ENCODE measurements at places on chromosomes 1 and 21.

- no peak for DNase-seq
These were observed 5.5 kb upstream of the SPAG17 start for GRCh38 chr1:118190561-118190960.

DNA sequence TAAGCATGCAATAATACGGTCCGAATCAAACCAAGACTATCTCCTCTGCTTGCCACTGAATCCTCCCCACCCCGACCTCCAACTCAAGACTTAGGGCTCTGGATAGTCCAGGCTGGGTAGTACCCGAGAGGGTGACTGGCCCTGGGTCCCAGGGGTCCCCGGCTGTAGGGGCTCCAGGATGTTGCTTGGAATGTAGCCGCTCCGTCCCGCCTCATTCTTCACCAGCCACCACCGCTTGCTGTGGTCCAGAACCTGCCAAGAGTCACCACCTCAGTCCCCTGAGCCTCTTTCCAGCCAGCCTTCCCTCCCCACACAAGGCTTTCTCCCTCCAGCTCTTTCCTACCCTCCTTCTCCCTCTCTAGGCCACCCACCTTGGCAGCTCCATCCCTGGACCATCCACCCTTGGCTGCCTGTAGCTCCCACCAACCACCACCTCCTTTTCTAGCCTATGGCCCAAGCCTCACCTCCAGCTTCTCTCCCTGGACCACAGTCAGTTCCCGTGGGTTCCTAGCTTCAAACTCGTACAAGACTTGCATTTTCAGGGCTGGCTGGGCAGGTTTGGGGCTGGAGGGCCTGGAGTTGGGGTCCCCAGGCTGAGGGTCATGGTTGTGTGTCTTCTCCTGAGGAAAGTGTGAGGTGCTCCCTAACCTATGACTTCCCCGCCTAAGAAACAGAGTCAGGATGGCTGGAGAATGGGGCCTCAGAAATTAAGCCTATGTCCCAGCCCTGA, 10.9 kb upstream of the GSTM3 start:
- DNase-seq: no peak

DNA sequence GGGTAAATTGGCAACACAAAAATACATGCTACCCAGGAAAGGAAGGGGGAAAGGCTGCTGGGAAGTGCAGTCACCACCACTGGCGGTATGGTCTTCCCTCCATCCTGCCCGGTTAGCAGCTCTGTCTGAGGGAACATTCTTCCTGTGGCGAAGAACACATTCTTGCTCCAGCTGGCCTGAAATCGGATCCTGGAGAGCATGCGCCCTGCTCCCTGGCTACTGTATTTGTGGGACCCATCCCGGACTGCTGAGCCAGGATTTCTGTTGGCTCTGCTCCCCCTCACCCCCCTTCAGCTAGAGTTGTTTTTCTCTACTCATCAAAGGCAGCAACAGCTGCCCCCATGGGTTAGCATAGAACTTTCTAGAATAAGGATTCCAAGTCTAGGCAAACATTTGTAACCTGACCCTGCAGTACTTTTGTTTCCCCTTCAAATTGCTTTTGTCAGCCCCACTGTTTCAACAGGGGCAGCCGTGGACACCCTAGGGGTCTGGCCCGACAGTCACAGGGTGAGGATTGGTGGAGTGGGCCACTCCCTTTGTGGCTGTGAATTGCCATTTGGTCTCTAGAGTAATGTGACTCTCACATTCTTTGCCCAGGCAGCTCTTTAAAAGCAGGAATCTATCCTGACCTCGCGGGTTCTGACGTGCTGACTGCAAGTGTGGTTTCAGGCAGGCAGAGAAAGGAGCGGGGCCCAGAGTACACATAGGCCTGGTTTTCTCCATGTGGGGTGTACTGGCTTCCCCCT, 157.7 kb downstream of the TOMM20 start:
- DNase-seq: peak; percentile 90

- peak; percentile 88 for DNase-seq
These were observed 60.2 kb upstream of the ID3 start for GRCh38 chr1:23619299-23620188.

DNA sequence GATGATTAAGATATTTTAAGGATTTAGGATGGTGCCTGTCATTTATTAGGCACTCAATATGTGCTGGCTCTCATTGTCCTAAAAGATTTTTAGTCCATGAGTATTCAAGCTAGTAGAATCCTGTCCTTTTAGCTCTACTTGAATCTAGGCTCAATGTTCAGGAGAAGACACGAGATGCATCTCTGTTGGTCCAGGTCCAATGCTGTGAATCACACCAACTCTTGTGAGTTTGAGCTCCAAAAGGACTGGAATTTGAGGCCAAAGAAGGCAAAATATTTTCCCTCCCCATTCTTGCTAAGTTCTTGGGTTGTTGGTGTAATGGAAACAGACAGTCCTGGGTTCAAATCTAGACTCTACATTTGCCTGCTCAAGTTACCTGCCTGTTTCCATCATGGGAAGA, 1.4 kb upstream of the PODN start:
- no peak for DNase-seq

- no peak for DNase-seq
These were observed 61.5 kb downstream of the CD58 start for GRCh38 chr1:116508984-116509980.

- DNase-seq: no peak
These were observed 302.0 kb downstream of the DUSP10 start for GRCh38 chr1:221439747-221440501.

- no peak for DNase-seq
These were observed 16.0 kb downstream of the GNB1 start for GRCh38 chr1:1874901-1875300.

- no peak for DNase-seq
These were observed 28.0 kb upstream of the TMEM222 start for GRCh38 chr1:27293915-27294314.

GRCh38 chr1:160777486-160778089, 18.4 kb upstream of the LY9 start:
- DNase-seq: no peak

GRCh38 chr1:32893198-32894018, 7.1 kb downstream of the HPCA start:
- peak; percentile 41 for DNase-seq

DNA sequence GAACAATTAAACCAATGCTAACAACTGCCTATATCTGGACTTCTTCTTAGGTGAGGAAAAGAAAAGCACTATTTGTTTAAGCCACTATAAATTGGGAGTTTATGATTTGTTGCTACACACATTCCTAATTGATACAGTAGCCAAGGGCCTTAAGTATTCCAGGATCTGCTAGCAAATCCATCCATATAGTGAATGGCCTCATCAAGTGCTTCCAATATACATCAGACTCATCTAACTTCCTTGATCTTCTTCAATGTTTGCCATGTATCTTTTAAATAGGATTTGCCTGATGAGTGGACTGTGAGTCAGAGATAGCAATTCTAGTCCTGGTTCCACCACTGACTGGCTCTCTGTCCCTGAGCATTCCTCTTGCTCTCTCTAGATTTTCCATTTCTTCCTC, 430.2 kb downstream of the OMA1 start:
- DNase-seq: no peak

- no peak for DNase-seq
These were observed 77.8 kb upstream of the CD55 start for GRCh38 chr1:207243442-207244408.

GRCh38 chr1:109350182-109350581, 43.4 kb upstream of the MYBPHL start:
- no peak for DNase-seq

All from DMS79 (cell line).